ENCODE measurements at places on chromosomes 11 and 22. TPM values are rescaled to one million over a fixed set of nuclear protein-coding genes. Genes with fewer than 3 reads are reported as not detected.

The TP53AIP1 gene
- total RNA-seq = 0.07 TPM

The RFPL2 gene
- total RNA-seq = not detected

The NXPE2 gene
- 0.12 TPM for total RNA-seq

The RFPL1 gene
- total RNA-seq = not detected

The CABP2 gene
- total RNA-seq = not detected

The KRTAP5-7 gene
- total RNA-seq = not detected

The C11orf91 gene
- total RNA-seq = not detected

The BAIAP2L2 gene
- 5.6 TPM for total RNA-seq

The GPR83 gene
- 0.17 TPM for total RNA-seq

The MAPK8IP2 gene
- 3.5 TPM for total RNA-seq

DNA sequence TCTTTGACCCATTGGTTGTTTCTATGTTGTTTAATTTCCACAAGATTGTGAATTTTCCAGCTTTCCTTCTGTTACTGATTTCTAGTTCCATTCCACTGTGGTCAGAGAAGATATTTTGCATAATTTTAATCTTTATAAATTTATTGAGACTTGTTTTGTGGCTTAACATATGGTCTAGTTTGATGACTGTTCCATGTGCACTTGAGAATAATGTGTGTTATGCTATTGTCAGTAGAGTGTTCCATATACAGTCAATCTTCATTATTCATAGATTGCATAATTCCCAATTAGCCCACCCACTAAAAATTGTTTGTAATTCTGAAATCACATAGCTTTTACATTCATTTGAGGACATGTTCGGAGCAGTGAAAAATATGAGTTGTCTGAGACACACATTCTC, 346.1 kb upstream of the DDI1 start:
- DNase-seq = no peak

DNA sequence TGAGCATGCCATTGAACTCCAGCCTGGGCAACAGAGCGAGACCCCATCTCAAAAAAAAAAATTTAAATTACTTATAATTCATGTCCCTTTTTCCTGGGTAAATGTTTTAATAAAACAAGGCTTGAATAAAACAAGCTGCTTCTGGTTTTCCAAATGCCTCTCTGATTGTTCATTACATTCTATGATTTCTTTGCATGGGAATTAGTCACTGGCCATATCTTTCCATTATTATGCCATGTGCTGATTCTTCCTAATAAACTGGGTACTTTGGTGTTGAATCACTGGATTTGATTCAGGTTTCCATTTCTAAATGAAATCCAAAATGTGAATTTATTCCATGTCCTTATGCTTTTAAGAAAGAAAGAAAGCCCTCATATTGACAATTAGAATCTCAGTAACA, 42.6 kb downstream of the ZNF215 start:
- DNase-seq = no peak

DNA sequence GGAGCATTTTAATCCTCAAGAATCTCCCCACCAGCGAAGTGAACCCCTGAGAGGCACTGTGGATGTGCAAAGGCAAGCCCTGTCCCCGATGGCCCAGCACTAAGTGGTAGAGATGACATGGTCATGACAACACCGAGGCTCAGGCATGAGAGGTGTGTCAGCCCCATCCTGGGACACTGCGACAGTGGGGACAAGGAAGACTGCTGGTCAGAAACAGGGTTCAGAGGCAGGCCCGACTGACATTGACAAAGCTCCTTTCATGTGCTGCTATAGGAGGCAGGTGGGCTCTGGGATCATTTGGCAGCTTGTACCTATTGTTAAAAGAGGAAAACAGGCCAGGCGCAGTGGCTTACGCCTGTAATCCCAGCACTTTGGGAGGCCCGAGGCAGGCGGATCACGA, 54.3 kb upstream of the MYEOV start:
- no peak for DNase-seq

DNA sequence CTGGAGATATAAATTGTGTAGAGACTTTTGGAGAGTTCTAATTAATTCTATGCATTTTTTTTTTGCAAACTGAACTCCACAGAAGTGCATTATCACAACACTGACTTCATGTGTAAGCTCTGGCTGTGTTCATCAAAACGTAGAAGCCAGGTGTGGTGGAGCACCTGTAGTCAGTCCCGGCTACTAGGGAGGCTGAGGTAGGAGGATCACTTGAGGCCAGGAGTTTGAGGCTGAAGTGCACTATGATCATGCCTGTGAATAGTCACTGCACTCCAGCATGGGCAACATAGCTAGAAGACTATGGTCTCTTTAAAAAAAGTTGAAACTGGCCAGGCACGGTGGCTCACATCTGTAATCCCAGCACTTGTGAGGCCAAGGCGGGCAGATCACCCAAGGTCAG, 20.6 kb downstream of the TCF20 start:
- DNase-seq = no peak

GRCh38 chr22:35051013-35051535, 14.9 kb upstream of the ISX start:
- DNase-seq = no peak

GRCh38 chr11:107140983-107141382, 122.7 kb upstream of the GUCY1A2 start:
- DNase-seq = no peak

DNA sequence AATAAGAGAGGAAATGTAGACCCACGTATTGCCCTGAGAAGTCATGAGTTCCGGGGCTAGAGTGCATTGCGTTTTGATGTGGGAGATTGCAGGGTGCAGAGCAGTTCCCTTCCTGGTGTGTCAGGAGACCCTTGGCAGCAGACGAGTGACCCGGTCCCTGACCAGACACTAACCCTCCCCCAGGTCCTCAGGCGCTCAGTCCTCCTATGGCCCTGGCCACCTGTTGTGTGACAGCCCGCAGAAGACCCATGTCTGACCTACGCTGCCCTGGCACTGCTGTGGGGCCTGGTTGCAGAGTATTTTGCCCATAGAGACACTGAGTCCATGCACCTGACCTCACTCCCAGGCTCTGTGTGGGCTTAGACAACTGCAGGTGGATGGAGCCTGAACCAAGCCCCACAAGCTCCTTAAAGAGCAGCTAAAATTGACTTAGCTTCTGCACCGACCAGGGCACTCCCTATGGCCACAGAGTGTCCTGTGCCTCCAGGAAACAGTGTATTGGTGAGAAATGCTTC, 833.8 kb downstream of the TBC1D22A start:
- DNase-seq = no peak

DNA sequence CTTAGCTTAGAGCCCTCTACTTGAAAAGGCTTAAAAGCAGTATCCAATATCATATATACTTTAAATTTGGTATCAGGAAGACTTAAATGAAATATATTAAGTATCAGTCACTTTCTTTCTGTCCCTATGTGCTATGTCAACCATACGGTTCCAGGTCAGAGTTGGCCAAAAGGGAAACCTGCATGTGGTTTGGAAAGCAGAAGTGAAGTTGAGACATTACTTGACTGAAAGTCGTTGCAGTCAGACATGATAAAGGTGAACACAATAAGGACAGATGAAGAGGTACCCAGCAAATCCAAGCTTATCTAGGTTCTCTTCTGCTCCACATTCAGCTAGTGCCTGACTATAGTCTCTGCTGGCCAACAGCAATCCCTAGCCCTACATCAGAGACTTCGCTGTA, 336.8 kb downstream of the KCNA4 start:
- DNase-seq = no peak

- no peak for DNase-seq
Measured at GRCh38 chr11:120259988-120260565, 20.1 kb downstream of the POU2F3 start.

DNA sequence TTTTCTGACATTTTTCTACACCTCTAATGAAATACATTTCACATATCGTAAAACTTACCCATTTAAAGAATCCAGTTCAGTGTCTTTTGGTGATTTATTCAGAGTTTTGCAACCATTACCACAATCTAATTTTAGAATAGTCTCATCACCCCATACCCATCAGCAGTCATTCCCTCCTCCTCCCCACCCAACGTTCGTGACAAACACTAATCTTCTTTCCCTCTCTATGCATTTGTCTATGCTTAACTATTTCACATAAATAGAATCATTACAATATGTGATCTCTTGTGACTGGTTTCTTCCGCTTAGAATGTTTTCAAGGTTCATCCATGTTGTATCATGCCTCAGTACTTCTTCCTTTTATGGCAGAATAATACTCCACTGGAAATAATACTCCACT, 9.5 kb downstream of the TTC28 start:
- DNase-seq = no peak

DNA sequence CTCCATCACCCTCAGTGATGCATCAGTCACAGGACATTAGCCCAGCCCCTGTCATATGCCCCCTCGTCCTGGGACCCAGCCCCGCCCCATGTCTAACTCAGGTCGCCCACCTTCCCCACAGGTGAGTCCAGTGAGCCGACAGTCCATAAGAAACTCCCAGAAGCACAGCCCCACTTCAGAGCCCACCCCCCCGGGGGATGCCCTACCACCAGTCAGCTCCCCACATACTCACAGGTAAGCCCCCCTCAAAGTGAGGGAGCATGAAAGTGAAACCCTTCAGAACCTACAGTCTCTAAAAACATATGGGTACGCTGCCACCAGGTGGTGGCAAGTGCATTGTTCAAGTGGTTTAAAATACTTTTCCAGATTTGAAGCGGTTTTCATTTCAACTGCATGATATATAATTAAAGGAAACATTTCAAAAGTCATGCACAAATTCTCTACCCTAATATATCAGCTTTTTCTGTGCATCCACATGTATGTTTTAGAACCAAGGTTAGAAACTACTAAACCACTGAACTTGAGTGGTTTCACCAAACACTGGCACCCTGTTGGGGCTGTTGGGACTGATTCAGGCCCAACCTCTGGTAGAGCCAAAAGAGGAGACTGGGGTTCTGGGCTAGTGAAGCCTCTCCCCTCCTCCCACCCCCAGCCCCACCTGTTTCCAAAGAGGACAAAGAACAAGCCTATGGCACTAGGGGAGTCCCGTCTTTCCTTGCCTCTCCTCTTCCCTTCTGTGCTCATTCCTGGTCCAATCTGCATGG, 17.3 kb downstream of the EPS8L2 start:
- DNase-seq = peak; percentile 73

DNA sequence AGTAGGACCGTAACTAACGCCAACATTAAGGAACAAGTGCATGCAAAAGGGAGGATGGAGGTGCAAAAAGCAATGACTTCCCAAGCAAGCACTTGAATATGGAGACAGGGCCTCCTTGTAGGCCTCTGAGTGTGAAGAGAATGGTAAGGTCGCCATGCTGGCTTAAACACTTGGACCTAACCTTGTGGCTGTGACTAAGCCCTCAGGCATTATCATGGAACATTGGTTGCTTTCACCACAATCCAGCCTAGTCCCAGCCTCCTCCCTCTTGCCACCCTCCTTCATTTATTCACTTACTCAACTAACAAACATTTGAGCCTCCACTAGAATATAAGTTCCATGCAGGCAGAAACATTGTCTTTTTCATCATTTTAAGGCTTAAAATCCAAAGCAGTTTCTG, 11.9 kb upstream of the SYTL2 start:
- DNase-seq = no peak

DNA sequence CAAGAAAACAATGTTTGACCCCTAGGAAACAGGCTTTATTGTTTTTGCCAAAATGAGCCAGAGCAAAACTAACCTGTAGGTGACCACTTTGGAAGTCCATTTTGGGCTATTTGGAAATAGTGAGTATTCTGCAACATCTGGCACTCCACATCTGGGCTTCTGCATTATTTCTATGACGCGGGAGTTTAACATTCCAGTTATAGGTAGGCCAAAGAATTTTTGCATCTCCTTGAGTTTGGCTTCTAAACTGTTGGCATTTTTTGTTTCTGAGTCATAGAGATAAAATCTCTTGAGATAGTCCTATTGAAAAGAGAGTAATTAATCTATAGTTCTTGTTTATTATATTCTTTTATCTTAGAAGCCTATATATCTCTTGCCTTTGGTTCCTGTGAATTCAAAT, 2.9 kb downstream of the MMP7 start:
- DNase-seq = no peak

DNA sequence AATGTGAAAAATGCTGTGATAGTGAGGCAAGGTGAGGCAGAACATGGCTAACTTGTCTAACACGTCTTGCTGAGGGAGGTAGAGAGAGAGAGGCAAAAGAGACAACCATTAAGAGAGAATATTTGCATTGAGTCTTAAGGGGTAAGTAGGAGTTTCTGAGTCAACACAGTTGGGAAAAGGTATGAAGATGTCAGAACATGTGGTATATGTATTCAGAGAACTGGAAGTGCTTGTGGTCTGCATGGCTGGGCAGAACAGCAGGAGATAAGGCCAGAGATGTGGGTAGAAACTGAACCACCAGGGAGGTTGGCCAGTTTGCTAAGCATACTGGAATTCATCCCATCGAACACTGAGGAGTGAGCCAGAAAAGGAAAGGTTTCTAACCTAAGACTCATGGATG, 25.0 kb upstream of the SLC5A1 start:
- no peak for DNase-seq

DNA sequence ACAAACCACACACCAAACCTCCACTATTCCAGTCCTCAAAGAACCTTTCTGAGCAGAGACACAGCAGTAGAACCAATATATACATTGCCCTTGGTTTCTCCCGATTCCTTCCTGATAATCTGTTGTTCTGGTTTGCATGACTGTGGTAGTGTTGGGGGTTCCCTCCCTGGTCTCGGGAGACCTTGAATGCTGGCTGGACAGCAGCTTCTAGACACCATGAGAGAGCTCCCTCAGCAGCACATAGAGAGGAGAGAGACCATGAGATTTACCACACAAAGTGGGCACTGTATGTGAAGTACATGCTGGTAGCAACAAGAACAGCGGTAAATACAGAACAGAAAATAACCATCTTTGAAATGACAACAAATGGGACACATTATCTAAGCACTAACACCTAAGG, 2.6 kb downstream of the C11orf91 start:
- DNase-seq = no peak

DNA sequence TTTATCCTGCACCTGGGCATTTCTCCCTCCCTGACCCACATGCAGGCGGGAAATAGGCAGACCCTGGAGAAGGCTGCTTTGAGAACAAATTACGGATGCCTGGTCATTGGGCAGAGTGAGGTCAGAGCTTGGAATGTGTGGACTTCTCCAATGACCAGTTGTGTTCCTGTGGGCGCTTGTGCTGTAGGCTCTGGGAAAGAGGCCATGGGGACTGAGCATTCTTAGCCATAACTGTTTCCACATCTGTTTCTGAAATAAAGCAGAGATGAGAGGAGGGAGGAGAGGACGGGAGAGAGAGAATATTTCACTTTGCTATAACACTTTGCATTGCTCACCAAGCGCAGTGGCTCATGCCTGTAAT, 11.2 kb upstream of the TMEM184B start:
- no peak for DNase-seq
